ENCODE measurements at places on chromosomes 13 and 19.

GRCh38 chr13:71251292-71251951 lies 615.6 kb downstream of the DACH1 start:
- DNase-seq: no peak

DNA sequence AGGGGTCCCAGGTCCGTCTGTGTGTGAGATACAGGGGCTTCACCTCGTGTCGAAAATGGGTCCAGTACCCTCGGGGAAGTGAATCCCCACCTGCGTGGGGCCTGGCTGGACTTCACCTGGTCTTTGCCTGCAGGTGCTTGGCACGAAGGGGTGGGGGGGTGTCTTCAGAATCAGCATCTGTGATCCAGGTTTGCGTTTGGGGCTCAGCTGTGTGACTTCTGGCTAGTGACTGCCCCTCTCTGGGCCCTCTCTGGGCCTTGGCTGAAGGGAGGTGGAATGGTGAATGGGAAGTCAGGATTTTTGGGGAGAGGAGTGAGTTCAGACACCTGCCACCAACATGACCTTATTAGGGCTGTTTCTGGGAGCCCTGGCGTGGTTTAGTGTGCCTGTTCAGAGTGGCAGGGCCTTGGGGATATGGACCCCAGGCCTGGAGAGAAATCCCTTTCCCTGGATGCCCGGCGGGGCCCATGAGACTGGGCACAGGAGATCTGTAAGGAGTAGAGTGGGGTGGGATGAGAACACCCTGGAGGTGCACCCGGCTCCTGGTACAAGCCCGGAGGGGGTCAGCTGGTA lies 2.7 kb downstream of the CELF5 start:
- DNase-seq: no peak

DNA sequence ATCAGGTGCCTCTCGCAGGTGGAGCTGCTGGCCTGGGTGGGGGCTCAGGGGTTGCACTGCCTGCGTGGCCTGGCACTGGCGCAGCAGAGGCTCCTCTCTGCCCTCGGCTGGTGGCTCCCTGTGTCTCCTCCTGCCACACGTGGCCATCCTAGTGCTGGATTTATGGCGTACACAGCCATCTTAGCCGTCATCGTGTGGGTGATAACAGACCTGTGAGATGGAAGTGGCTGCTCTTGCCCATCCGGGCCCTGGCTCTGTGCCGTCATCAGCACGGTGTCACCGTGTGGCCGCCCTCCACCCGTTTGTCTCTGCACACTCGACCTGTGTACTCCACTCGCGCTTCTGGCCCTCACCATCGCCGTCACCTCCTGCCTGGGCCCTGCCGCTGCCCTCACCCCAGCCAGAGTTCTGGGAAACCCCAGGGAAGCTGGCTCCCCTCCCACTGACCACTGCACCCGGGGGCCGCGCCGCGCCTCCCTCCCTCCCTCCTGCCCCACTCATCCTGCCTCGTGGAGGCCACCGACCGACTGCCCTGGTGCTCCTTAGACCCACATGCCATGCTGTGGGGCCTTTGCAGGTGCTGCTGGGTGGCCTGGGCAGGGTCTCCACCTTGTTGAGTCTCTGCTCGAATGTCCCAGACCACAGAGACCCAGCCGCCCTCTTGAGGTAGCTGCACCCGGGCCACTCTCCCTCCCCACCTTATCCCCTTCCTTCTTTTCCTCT lies 29.5 kb downstream of the TMEM255B start:
- no peak for DNase-seq

- no peak for DNase-seq
Observed at GRCh38 chr19:30653646-30654386, 281.6 kb downstream of the ZNF536 start.

- peak; percentile 88 for DNase-seq
Observed at GRCh38 chr13:108629181-108629752, at the start of gene MYO16. Gene MYO16, plus strand, starts transcription at chr13:108629611. Its CDS starts 234 bp downstream, at chr13:108629845.

DNA sequence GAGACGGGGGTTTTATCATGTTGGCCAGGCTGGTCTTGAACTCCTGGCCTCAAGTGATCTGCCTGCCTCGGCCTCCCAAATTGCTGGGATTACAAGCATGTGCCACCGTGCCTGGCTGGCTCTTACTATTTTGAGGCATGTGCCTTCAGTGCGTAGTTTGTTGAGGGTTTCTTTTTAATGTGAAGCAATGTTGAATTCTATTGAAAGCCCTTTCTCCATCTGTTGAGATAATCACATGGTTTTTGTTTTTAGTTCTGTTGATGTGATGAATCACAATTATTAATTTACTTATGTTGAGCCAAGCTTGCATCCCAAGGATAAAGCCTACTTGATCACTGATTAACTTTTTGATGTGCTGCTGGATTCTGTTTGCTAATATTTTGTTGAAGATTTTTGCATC lies 290.9 kb downstream of the KCNRG start:
- no peak for DNase-seq

- peak; percentile 32 for DNase-seq
Observed at GRCh38 chr19:18802354-18802753, 11.2 kb upstream of the COMP start.

DNA sequence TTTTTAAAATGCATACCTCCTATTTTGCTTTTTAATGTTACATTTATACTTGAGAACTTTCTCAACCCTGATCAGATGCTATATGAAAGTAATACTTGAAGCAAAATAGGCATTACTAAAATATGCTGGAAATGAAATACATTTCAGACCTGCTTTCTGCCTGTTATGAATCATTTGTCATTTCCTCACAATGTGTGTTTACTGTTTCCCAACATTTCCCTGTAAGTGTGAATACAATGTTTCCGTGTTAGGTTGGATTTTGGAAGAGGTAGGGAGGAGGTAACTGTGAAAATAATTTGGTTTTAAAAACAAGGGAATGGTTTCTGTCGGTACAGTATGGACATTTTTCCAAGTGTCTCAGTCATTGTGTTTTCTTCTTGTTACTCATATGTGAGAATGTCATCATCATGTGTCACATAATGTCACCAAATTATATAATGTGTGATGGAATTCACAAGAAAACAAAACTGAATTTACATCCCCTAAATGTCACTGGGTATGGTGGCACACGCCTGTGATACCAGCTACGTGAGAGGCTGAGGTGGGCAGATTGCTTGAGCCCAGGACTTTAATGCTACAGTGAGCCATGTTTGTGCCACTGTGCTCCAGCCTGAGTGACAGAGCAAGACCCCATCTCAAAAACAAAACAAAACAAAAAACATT lies 43.0 kb downstream of the ZAR1L start:
- DNase-seq: no peak

DNA sequence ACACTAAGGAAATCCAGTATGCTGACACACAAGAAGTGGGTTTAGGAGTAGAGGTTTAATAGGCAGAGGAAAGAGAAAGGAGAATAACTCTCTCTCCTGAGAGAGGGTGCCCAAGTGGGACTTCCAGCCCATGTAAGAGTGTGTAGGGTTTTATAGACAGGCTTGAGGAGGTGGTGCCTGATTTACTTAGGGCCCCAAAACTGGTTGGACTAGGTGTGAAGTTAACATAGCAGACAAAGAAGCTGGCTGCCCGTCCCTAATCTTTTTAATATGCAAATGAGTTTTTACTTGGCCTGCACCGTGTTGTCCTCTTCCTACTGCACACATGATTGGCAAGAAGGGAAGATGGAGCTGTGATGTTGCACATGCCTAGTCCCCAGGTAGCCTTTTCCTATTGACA lies 752.5 kb upstream of the SLITRK5 start:
- DNase-seq: no peak

- no peak for DNase-seq
Observed at GRCh38 chr13:32426191-32426989, 1.5 kb downstream of the N4BP2L1 start.

DNA sequence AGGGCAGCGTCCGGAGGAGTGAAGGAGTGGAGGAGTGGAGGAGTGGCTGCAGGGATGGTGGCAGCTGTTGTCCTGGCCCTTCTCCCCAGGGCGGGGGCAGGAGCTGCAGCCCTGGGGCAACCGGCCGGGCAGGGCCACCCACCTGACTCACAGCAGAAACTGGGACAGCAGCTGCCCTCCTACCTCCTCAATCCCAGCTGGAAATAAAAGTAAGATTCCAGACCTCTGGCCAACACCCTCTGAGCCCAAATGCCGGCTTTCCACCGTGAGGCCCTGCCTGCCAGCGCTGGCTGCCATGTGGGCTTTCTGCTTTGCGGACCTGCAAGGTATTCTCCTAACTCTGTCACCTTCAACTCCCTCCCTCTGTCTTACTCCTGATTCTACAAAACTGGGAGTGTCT lies 3.3 kb upstream of the CLPP start:
- peak; percentile 22 for DNase-seq

DNA sequence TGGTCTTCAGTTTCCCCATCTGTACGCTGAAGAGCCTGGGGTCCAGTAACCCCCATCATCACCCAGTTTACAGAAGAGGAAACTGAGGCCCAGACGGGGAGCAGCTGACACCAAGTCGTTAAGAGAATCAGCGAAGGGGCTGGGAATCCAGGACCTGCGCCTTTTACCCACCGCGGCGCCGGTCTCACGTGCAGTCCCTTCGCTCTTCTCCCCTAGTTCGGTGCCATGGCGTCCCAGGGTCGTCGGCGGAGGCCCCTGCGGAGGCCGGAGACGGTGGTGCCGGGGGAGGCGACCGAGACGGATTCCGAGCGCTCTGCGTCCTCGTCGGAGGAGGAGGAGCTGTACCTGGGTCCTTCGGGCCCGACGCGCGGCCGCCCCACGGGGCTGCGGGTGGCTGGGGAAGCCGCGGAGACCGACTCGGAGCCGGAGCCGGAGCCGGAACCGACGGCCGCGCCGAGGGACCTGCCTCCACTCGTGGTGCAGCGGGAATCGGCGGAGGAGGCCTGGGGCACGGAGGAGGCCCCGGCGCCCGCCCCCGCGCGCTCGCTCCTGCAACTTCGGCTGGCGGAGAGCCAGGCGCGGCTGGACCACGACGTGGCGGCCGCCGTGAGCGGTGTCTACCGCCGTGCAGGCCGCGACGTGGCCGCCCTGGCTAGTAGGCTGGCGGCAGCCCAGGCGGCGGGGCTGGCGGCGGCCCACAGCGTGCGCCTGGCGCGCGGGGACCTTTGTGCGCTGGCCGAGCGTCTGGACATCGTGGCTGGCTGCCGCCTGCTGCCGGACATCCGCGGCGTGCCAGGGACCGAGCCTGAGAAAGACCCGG lies 698 bp downstream of the BLOC1S3 start:
- DNase-seq: no peak

GRCh38 chr13:19618977-19619376 lies 14.5 kb upstream of the MPHOSPH8 start:
- DNase-seq: no peak

- DNase-seq: no peak
Observed at GRCh38 chr13:33125821-33126570, 109.8 kb downstream of the KL start.

- no peak for DNase-seq
Observed at GRCh38 chr13:106417467-106418110, 117.9 kb downstream of the EFNB2 start.

DNA sequence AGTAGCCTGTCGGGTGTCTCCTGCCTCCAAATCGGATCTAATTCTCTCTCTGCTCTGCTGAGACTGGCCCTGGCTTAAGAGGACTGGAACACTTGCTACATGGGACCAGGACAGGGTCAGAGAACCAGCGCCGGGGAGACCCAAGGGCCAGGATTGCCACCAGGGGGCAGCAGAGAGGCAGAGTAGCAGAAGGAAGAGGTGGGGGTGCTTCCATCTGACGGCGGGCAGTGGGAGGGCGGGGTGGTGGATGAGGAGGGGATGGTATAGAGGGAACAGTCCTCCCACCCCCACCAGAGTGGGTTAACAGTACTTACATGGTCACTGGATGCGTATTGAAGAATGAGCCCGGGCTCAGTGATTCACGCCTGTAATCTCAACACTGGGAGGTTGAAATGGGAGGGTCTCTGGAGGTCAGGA lies 11.9 kb downstream of the SELENOW start:
- DNase-seq: peak; percentile 78

GRCh38 chr19:46755077-46755852 lies 9.0 kb upstream of the STRN4 start:
- DNase-seq: no peak

DNA sequence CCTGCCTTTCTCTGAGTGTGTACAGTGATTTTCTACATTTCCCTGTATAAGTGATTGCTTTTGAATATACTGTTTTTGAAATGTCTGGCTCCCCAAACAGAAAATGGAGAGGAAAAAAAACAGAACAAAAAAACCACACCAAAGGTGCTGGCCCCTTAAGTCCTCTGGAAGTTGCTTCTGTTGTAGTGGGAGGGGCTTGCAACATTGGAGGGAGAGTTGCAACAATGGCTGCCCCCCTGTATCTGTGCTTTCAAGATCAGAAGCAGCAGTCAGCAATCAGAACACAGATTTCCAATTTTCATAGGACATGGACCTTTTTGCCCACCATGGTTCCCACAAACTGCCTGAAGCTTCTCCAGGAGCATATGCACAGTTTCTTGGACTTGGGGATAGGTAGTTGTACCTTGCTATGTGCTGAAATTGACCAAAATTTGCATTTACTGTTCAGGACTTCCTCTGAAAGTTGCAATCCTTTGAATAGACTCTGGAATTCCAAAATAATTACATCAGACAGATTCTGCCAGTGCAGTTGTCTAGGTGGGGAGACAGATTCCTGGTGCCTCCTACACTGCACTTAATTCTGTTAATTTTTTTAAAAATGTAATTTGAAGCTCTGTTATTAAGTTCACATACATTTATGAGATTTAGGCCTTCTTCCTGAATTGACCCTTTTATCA lies 13.8 kb downstream of the BIVM start:
- no peak for DNase-seq

DNA sequence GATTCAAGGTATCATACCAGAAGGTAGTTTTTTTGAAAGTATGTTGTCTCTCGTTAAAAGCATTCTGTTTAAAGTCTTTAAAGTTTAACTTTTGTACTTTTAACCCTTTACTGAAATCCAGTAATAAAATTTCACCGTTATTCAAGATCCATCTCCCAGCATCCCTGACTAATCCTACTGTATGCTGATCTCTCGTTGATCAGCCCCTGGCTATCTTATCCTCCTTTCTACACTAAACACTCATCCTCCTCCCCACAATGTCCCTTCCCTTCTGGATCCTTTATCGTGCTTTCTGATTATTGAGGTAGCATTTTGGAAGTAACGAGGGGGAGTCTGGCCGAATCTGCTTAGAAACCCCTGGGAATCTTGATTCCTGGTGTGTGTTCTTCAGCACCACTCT lies 1.3 kb downstream of the TPP2 start:
- DNase-seq: no peak

DNA sequence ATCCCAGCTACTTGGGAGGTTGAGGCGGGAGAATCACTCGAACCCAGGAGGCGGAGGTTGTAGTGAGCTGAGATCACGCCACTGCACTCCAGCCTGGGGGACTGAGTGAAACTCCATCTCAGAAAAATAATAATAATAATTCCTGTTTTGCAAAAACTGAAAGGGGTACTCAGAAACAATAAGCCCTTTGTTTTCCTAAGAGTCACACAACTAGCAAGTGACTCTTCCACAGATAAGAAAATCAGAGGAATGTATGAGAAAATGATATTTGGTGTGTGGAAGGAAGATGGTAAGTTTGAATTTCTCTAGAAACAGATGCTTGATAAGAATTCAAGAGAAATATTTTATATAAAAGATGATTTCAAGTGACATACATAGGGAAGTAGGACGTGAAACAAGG lies 35.1 kb downstream of the SYDE1 start:
- no peak for DNase-seq

All from NCI-H524 (cell line).